ENCODE measurements at places on chromosomes 16 and 17.

DNA sequence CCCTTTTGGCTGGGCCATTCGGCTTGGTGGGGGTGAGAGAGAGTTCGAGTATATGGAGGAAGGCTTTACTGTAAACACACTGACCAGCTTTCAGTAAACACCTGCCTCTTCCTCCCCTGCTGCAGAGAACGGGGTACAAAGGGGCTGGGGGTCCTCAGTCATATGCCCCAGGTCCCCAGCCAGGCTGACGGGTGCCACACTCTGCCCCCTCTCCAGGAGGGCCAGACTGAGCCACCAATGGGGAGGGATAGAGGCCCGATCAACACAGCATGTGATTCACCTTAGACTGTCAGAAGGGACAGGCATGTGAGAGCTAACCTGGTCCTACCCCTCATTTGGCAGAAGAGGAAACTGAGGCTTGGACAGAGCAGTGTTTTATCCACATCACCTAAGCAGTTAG is 13.0 kb downstream of the NHERF1 start:
- no peak for DNase-seq

- no peak for DNase-seq
Observed at GRCh38 chr17:50961282-50962220, 95.4 kb upstream of the TOB1 start.

DNA sequence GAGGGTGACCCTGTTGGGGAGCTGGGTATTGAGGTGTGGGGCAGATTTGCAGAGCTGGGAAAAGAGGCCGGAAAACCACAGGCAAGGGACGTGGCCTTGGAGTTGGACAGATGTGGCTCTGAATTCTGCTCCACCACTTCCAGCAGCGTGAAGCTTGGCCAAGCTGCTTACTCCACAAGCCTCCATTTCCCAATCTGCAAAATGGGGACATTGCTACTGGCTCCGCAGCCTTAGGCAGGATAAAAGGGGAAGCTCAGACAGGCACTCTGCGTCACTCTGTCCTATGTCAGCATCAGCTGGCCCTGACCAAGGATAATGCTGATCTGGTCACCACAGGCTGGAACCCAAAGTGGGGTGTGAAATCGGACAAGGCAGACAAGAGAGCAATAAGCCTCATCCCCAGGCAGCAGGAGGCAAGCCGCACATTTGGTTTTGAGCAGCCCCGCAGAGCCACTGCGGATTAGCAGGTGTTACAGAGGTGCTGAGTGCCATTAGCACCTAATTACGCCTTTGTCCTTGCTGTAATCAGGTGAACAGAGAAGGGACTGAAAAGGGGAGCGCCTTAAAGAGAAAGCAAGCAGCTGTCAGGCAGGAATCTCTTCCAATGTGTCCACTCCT is 54.8 kb downstream of the SDK2 start:
- no peak for DNase-seq

- no peak for DNase-seq
Observed at GRCh38 chr16:1635070-1635469, 22.9 kb downstream of the CRAMP1 start.

GRCh38 chr16:11806721-11807120 is 9.7 kb upstream of the ZC3H7A start:
- DNase-seq, result no peak

GRCh38 chr16:76818606-76819181 is 372.3 kb upstream of the MON1B start:
- no peak for DNase-seq

DNA sequence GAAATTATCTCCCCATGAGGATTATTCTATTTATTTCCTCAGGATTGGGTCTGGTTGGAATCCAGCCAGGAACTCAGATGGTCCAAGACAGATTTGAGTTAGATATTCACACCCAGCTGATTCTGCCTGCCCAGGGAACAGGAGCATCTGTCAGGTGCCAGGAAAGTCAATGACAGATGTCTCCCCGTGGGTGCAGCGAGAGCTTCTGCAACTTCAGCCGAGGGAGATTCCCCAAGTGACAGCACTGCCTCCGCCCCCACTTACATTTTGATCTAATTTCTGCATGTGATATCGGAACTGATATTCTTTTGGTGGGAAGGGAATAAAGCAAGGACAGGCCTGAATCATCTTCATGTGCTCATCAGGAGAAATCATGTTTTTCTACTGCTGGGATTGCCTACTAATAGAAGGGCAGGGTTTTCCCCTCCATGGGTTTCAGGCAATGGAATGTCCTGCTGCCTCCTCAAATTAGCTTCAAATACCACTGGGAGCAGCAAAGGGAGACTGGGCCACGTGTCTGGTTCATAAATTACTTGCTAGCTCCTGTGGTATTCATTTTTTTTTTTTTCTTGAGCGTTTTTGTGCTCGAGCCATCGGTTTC is 15.7 kb upstream of the DHX8 start:
- no peak for DNase-seq

DNA sequence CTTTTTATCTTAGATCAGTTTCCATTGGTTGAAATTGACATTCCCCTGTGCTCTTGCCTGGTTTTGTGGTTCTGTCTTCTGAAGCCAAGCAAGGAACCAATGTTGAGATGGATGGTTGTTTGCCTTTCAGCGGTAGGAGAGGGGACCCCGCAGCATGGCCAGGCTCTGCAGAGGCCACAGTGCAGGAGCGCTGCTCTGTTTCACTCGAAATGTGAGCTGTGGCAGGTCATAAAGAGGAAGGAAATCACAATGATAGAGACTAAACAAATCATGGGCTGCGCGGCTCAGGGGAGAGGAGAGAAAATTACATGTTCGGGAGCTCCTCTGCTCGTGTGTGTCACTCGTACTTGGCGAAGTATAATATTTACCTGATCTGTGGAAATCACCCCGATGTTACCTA is 148.2 kb downstream of the SNX29 start:
- no peak for DNase-seq

DNA sequence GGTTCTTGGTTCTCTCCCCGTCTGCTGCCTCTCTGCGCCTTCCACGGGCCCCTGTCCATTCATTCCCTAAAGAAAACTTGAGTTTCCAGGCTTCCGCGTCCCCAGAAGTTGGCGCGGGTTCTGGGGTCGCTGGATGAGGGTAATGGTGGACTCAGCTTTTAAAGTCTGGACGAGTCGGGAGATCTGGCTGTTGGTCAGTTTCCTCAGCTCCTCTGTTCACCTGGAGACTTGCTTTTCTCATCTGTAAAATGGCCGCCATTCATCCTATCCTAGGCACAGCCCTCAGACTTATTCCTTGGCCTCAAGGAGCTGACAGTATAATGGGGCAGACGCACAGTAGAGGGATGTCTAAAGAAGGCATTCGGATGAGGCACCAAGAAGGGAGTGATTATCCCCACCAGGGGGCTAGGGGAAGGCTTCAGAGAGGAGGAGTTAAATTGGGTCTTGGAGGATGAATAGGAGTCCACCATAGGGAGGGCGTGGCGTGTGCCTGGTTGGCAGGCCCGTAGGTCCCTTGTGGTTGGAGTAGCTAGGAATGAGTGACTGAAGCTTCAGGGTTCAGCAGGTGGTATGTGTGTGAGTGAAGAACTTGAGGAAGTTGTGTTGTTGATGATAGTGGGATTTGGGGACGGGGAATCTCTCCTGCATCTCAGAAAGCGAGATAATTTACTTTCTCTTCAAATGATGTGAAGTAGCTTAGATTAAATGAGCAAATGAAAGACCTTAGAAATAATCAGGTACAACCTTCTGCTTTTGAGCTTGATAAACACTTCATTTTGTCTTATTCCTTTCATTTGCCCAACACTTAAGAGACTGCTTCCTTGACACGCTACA is 652 bp downstream of the VPS35L start:
- no peak for DNase-seq

DNA sequence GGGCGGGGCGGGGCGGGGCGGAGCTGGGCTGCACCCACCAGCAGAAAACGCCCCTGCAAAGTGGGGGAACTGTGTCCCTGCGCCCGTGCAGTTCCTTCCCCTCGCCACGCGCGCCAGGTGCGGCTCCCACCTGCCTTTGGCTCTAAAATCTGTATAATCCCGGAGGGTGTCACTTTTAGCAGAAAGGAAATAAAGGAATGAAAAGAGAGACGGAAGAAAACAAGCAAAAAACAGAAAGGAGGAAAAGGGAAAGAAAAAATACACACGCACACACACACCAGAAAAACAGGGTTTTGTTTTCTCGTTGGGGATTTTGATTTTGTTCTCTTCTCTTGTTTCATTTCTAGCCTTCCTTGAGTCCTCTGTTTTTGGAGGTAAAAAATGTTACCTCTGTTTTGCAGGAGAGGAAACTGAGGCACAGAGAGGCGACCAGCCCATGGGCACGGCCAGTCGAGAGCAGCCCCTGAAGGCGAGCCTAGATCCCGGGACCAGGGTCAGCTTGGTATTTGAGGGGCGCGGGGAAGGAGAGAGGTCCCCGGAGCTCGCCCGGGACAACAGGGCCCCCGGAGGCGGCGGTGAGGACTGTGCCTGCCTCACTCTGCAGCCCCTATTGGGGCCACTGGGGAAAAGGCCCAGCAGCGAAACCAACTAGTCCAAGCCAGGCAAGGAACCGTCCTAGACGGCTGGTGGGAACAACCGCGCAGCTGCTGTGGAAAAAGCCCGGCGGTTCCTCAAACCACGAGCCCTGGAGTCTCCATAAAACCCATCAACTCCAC is 594 bp upstream of the CARHSP1 start:
- DNase-seq, result no peak

GRCh38 chr17:46766493-46767491 is 51.7 kb downstream of the WNT3 start:
- no peak for DNase-seq

GRCh38 chr16:18800293-18800692 is 1.1 kb downstream of the ARL6IP1 start:
- DNase-seq, result no peak

DNA sequence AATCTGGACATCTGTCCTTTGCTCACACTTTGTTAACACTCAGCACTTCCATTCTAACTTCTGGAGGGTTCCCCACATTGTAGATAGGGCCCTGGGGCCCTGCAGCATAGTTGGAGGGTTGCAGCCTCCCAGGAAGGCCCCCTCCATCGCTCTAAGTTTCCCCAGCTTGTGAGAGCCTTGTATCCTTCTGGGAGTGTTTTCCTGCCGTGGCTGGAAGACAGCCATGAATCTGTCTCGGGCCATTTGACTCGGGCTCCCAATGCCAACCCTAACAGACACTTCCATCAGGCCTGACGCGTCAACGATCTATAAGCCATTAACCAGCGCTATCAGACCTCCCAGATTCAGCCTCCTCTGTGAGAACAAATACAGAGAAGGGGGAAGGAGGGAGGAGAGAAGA is 263.7 kb upstream of the RPL38 start:
- DNase-seq, result no peak

DNA sequence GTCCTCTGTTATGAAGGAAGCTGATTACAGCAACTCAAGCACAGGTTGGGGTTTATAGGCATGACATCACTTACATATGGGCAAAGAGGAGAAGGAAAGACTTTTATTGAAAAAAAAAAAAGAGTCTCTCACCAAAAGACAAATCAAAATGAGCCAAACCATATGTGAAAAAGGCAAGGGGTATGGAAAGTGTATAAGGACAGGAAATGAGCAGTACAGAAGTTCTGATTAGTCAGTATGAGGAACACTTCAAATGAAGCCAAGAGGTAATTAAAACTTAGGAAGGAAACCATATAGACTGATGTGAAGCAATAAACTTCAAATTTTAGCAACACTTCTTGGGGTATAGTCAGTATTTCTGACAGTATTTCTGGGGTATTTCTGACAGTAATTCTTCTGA is 1372.6 kb downstream of the CDH11 start:
- no peak for DNase-seq

DNA sequence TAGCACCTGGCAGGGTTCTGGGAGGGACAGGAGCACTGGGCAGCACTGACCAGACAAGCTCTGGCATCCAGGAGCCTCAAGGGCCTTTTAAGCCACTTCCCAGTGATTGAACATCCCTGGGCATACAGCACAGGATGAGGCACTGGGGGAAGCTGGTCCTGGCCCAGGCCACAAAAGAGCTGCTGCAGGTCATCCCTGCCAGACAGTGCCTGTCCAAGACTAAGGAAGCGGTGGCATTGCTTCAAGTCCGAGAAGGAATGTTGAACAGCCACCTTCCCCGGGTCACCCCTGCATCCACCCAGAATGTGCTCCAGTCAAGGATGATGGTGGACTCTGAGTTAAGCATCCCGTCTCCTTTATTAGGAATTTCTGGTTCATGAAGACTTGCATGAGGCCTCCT is 1.2 kb upstream of the OSBPL7 start:
- no peak for DNase-seq

DNA sequence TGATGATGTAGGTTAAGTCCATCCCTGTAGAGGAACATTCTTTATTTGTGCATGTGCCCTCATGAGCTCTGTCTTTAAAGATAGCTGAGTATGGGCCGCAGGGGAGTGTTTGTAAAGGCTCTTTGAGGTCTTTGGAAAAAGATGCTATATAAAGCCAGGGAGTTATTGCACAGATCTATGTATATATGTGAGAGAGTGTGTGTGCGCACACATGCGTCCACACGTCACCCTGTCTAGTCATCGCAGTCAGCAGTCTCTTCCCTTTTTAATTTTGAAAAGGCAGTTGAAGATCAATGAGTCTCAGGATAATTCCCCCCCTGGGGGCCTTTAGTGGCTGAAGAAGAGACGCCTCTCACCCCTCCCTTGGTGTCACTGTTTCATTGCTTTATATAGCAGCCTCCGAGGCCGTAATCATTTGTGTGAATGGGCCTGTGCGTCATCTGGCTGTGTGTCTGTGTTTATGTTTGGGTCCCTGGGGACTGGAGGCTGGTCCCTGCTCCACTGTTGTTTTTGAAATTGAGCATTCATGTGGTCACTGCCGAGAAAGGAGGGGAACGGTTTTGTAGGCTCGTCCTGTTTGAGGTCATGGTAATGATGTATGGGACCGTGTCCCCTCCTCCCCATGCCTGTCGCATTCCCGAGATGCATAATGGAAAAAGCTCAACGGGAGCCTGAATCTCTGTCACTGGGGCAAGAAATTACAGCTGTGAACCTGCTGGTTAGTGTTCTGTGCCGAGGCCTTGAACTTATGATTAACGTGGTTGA is 143.9 kb downstream of the SNX29 start:
- DNase-seq, result no peak

GRCh38 chr16:29815032-29815721 is 775 bp upstream of the PAGR1 start:
- DNase-seq, result no peak

- DNase-seq, result no peak
Observed at GRCh38 chr17:80219763-80220053, 425 bp downstream of the SGSH start.

DNA sequence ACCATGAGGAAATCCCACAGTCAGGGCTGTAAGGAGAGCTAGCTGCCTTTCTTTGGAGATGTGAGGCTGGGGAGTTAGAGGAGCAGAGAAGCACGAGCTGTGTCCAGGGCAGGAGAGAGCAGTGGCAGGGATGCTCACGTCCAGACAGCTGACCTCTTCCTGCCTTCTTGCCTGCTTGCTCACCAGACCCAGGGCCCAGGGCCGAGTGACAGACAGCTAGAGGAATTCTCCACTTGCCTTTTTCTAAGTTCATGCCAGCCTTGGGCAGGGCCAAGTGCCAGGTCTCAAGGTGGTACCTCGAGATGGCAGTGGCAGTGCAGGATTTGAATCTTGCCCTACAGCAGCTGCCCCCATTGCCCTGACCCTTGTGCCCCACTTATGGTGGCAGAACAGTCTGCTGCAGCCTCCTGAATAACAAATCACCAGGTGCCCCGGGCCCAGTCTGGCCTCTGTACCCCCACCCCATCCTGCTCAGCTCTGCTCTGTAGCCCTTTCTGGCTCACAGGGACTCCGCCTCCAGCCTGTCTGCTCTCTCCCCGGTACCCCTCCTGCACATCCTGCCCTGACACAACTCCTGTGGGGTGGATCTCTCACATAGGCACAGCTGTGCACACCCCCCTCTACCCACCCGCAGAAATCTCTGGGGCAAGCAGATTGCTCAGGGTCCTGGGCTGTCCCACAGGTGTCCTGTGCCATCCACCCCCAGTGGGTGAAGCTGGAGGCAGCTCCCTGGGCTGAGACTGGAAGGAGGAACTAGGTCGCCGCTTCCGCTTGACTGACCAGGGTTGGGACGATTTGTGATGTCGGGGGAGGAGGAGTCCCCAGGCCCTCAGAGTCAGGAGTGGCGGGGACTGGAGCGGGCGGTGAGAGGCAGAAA is 25.9 kb downstream of the GRIN2C start:
- no peak for DNase-seq
